ENCODE measurements at places on chromosomes 11 and 22.

DNA sequence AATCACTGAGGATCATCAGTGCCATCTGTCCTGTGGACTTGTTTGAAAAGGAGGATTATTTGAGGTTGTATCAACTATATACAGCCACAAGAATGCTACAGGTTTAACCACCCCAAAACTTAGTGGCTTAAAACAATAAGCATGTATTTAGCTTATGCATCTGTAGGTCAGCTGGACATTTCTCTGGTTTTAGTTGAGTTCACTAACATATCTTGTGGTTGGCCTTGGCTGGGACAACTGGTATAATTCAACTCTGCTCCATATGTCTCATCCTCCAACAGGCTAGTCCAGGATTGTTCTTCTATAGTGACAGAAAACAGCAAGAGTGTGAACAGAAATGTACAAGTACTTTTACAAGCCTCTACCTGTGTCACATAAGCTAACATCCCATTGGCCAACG, 49.9 kb upstream of the SOX6 start:
- no peak for DNase-seq

DNA sequence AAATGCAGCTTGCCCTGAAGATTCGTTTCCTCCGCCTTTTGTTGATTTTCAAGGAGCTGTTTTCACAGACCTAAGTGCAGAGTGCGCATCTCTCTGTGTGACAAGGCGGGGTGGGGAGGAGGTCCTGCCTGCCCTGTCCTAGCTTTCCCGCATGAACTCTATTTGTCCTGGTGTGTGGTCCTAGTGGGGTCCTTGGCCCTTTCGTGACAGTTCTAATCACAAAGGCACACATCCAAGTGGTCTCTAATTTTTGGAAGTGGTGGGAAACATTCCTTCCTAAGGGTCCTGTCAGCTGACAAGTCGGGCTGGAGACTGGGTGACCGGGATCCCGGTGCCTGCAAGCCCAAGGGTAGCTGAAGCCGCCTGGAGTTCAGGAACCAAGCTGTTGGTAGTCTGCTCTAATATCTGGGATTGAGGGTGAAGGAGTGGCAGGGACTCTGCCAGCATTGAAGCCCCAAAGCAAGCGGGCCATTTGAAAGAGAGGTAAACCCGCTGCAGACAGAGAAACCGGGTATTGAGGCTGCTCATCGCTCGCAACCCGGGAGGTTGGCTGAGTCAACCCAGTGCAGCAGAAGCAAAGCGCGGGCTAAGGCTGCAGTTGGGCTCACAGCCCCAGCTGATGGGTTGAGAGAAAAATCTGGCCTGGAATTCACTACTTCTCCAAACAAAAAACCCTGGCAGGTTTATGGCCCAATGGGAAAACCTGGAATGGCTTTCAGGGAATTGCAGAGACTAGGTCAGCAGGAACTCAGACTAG, 28.1 kb upstream of the FBXO3 start:
- no peak for DNase-seq

DNA sequence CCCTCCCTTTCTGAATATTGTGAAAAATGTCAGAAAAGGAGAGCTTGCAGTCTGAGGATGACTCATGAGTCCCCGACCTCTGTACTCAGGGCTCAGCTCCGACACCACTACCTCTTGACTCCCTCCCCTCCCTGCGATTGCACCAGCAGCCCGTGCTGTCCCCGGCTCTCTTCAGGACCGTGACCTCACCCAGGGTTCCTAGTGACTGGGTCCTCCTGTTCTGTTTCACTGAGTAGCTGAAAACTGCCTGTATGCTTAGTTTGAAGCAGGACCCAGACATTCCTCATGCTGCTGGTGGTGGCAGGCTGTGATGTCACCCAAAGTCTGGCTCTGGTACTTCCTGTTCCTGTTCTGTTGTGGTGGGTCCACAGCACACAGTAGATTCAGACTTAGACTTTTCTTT, 11.7 kb downstream of the PHRF1 start:
- DNase-seq, result peak; percentile 53

- DNase-seq, result no peak
Measured at GRCh38 chr11:46513934-46514342, 79.9 kb downstream of the AMBRA1 start.

GRCh38 chr22:24410110-24410856, 17.1 kb upstream of the ADORA2A start:
- no peak for DNase-seq

- no peak for DNase-seq
Measured at GRCh38 chr11:47354913-47355282, 2.4 kb upstream of the MYBPC3 start.

- no peak for DNase-seq
Measured at GRCh38 chr22:44919691-44920090, 90.1 kb downstream of the PHF21B start.
